ENCODE measurements at places on chromosomes 12 and 14.

- no peak for DNase-seq
Measured at GRCh38 chr12:50062728-50063460, 5.5 kb downstream of the ASIC1 start.

GRCh38 chr12:26826437-26826836 is 6.6 kb downstream of the ITPR2 start:
- DNase-seq, result no peak

- DNase-seq, result no peak
Measured at GRCh38 chr12:75666939-75667334, 155.5 kb upstream of the KRR1 start.

DNA sequence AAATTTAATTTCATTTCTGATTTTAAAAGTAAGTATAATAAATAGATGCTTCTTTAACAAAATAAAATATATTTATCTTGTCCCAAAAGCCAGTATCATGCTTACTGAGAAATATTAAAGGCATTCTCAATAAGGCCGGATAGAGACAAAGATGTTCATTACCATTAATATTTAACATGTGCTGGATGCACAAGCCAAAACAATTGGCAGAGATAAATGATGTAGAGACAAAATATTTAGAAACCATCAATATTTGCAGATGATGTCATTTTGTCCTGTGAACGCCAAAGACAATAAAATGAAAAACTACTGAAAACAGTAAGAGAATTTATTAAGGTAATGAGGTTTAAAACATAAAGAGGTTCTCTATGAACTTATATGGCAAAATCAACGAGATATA is 313.5 kb downstream of the ITPR2 start:
- no peak for DNase-seq

- no peak for DNase-seq
Measured at GRCh38 chr12:125121106-125121505, 55.9 kb downstream of the AACS start.

DNA sequence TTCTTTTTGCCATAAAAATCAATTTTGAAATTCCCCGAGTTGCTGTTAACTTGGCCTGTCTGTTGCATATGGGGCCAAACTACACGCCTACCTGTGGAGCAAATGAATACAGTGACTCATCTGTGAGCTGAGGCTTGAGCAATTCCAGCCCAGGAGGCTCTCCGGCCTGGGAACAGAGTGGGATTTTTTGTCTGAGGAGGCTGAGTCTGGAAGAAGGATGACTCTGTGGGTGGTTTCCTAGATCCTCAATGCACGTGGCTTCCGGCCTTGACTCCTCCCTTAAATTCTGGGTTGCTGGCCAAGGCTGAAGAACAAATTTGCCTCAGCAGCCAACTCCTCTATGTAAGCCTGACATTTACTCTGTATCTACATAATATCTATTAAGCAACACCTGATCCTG is 124.1 kb downstream of the SSPN start:
- DNase-seq, result no peak

- no peak for DNase-seq
Measured at GRCh38 chr14:72590577-72590976, 303.3 kb downstream of the DPF3 start.

GRCh38 chr12:71599210-71599609 is 64.4 kb downstream of the ZFC3H1 start:
- no peak for DNase-seq

Measured in NCI-H1092 treated with DMSO at 0.1 percent for 48 hours (cell line).